ENCODE measurements at places on chromosomes 2 and 18. TPM values are rescaled to one million over a fixed set of nuclear protein-coding genes. Genes with fewer than 3 reads are reported as not detected.

DNA sequence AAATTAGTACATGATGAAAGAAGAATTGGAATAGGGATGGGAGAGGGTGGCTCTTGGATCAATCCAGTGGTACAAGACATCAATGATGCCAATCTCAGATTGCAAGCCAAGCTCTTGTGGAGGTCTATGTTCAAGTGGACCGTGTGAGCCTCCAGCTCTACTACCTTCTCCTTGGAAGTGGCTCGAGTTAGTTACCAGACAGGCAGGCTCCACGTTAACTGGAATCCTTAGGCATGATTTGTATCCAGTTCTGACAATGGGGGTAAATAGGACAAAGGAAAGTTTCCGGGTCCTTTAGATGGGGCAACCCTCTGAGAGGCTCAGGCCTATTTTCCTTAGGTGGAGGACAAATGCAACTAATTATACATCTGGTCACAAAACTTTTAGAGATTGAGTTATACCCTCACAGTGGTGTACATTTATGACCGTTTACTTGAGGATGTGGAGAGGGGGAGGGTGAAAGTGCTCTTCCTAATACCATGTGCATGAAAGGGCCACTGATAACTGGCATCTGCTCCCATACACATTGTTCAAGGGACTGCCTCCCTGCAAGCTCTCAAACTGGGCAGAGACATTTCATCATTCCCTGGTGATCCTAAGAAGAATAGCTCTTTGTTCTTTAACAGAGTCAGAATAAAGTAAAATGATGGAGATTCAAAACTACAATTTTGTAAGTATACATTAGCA, 180.2 kb downstream of the SOCS6 start:
- no peak for DNase-seq

GRCh38 chr2:67579216-67579615, 182.1 kb downstream of the ETAA1 start:
- no peak for DNase-seq

DNA sequence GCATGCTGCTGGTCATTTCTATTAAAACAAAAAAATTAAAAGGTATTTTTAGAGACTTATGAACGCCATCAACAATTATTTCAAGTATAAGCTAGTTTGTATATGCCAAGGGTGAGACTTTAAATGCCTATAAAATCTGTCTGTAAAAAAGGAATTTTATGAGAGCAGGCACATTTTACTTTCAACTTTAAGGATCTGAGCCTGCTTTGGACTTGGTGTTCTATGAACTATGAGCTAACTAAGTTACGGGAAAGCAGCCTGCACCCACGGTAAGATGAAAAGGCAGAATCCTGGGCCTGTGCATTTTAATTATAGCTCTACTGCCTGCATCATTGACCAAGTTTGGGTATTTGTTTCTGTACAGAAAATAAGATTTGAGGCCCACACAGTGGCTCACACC, 95.4 kb downstream of the PLEKHM3 start:
- no peak for DNase-seq

Gene POTEI
- not detected for total RNA-seq

- DNase-seq, result no peak
Measured at GRCh38 chr18:54606835-54607212, 15.8 kb downstream of the DYNAP start.

GRCh38 chr2:45780541-45781463, 129.3 kb downstream of the PRKCE start:
- no peak for DNase-seq

GRCh38 chr2:73614105-73614504, 28.1 kb downstream of the NAT8 start:
- DNase-seq, result no peak

Gene SMCHD1
- total RNA-seq, result 26.7 TPM

Gene ZNF236
- total RNA-seq, result 17.7 TPM

DNA sequence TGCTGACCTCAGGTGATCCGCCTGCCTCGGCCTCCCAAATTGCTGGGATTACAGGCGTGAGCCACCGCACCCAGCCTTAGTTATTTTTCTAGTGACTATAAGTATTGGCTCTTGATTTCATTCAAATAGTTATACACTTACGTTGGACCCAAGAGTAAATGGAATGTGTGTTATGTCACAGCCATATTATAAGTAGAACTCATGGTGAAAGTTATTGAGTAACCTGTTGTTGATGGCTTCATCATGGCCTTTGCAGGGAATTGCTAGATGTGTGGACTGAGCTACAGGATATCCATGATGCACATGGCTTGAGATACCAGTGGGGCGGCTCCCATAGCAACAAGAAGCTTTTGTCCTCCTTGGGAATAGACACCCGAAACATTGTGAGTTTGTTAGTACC, 44.7 kb downstream of the AFTPH start:
- DNase-seq, result no peak

Gene DSEL
- total RNA-seq, result 4.8 TPM

Gene SRD5A2
- total RNA-seq, result not detected

Gene C18orf54
- 1.2 TPM for total RNA-seq

GRCh38 chr2:164881524-164881923, 39.9 kb upstream of the COBLL1 start:
- no peak for DNase-seq

Gene LYG1
- total RNA-seq, result 0.78 TPM

GRCh38 chr2:65557616-65558573, 125.5 kb upstream of the SPRED2 start:
- DNase-seq, result no peak

GRCh38 chr2:38214209-38214717, 138.3 kb upstream of the CYP1B1 start:
- no peak for DNase-seq

DNA sequence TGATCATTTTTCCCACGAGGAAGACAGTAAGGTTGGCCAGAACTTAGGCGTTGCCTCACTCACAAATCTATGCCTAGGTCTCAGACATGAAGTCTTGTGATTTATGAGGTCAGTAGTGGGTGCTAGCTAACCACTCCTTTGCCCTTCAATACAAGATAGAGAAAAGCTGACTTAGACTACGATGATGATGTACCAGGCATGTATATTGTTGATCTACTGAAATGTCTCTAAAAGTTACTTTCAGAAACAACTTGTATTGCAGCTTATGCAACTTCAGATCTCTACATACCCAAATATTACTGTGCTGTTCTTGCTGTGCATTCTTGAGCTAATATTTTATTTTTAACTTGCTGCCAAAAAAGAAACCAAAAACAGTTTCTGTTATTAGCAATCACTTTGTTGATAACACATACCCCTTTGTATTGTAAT, 30.6 kb downstream of the MAPRE2 start:
- no peak for DNase-seq

DNA sequence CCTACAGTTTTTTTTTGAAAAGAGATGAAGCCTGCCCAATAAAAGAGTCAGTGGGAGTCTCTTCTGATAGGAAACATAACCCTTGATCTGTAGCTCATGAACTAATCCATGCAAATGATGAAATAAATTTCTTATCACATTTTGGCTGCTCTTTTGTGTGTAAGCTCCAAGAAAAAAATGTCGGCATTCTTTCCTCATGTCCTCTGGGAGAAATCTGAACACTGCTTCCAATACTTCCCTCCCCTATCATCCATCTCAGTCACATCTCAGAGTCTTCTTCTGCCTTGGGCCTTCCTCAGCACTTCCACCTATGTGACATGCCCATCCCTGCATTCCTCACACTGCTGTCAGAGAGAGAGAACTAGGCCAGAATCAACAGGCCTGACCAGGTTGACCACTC, 395.7 kb upstream of the ST6GAL2 start:
- no peak for DNase-seq

Gene CFAP221
- total RNA-seq, result 1.6 TPM

Gene RTP5
- not detected for total RNA-seq

DNA sequence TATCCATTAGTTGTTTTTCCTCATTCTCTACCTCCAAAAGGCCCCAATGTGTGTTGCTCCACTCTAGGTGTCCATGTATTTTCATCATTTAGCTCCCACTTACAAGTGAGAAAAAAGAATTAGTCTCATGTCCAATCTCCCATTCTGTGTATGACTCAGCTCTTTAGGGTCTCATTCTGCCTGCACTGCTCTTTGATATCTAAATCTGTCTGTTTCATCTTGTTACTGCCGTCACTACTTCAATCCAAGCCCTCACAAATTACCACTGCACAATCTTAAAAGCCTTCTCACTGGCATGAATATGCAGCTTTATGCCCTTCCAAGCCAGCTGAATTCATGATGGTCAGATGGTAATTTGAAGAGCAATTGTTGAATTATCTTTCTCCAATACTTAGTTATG, 480.5 kb downstream of the TRIB2 start:
- no peak for DNase-seq

GRCh38 chr2:232886176-232886575, 16.1 kb downstream of the SNORC start:
- DNase-seq, result no peak

Gene IL1RL1
- 69.6 TPM for total RNA-seq

DNA sequence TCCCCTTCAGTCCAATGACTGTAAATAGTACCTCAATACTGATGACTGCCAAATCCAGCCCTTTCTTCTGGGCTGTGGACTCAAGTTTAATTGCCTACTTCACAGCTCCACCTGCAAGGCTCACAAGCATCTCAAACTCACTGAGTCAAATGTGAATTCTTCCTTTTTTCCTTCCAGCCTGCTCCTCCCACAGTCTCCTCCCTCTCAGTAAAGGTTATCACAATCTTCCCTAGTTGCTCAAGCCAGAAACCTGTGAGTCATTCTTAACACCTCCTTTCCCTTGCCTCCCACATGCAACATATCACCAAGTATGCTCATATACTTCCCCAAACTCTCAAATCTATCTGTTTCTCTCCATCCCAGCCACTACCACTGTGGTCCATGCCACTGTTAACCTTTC, 3.7 kb upstream of the MFSD6 start:
- no peak for DNase-seq

- DNase-seq, result no peak
Measured at GRCh38 chr2:42566837-42567321, 1.6 kb upstream of the MTA3 start.

DNA sequence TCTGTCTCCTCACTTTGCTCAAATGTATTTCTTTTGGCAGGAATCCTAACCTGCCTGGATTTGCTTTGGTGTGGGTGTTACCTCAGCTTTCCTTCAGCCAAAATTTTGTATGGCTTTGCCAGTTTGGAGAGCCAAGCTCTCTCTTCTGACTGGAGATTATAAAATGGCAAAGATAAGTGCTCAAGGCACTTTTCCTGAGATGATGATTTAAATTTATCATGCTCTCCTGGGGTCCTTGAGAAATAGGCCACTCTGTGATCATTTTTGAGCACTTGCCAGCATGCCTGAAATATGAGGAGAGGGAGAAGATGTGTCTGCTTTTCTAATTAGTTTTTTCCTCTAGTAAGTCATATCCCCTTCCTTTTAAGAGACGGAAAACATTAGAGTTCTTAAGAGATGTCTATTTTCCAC, 683.0 kb downstream of the SLC4A3 start:
- no peak for DNase-seq

Gene MYOM1
- total RNA-seq, result 3.3 TPM

Gene FLACC1
- 1.9 TPM for total RNA-seq

GRCh38 chr2:210544831-210545230, 11.6 kb upstream of the CPS1 start:
- DNase-seq, result no peak

DNA sequence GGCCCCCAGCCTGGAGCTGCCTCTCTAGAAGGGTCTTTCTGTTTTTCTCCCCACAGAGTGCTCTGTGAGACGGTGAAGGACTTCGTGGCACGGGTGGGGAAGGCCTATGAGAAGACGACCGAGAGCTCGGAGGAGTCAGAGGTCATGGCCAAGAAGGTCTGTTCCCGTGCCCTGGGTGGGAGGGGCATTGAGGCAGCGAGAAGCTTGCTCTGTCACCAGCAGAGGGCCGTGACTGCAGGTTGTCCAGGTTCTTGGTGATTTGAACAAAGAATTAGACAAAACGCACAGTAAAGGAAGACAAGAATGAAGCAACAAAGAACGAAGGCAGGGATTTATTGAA, 93.9 kb downstream of the DGKD start:
- no peak for DNase-seq

- DNase-seq, result no peak
Measured at GRCh38 chr2:54161660-54162424, 46.4 kb downstream of the ACYP2 start.

GRCh38 chr2:48759682-48760081, 4.2 kb upstream of the LHCGR start:
- no peak for DNase-seq

DNA sequence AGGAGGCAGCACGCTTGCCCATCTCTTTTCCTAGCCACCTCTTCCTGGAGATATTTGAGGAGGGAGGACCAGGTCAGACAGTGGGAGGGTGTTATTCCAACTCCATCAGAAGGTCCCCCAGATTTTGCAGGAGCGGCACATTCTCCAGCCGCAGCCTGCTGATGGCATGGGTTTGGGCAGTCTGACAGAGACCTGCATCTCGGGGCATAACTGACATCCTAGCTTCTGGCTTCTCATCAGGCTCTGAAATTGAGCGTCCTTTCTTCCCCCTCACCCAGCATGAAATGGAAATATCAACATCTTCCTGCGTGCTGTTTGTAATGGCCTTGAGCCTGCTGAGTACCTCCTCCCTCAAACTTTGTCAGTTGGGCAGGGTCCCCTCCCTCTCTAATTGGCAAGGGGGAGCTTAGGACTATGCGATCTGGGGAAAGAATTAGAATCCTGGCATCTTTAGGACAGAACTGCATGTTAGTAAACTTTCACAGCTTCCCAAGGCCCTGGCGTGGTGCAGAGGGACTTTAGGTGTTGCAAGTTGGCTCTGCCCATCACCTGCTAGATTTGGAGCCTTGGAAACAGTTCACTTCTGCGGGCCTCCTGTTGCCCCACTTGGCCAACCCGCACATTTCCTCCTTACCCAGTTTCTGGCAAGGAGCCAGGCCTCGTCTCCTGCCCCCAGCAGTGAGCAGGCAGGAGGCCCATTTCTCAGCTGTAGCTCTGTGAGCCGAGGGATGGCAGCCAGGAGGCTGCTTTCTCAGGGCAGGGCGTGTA, 2.2 kb downstream of the ITM2C start:
- DNase-seq, result no peak

Gene ITGA4
- 8.6 TPM for total RNA-seq

DNA sequence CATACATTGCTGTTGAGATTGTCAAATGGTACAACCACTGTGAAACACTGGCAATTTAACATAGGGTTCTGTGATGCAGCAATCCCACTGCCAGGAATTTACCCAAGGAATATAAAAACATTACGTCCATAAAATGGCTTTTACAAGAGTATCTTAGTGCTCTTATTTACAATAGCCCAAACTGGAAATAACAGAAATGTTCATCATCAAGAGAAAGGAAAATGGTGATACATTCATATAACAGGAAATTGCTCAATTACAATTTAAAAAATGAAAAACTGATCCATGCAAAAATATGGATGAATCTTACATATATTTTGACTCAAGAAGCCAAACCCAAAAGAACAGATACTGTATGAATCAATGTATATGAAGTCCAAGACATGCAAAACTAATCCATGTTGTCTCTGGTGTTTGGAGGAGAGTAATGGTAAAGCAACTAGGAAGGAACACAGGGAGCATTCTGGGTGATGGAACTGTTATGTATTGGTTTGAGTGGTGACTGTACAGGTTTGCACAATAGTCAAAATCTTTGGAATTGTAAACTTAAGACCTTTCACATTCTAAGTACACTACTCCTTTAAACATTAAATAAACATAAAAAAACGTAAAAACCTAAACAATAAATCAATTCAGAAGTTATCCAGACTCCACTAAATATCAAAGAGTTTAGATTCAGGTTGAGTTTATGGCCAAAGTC, 104.8 kb upstream of the WDR75 start:
- DNase-seq, result no peak
